ENCODE measurements at places on chromosomes 7 and 10. TPM values are rescaled to one million over a fixed set of nuclear protein-coding genes. Genes with fewer than 3 reads are reported as not detected.

- DNase-seq, result no peak
Observed at GRCh38 chr10:32995066-32995622, 37.1 kb upstream of the ITGB1 start.

DNA sequence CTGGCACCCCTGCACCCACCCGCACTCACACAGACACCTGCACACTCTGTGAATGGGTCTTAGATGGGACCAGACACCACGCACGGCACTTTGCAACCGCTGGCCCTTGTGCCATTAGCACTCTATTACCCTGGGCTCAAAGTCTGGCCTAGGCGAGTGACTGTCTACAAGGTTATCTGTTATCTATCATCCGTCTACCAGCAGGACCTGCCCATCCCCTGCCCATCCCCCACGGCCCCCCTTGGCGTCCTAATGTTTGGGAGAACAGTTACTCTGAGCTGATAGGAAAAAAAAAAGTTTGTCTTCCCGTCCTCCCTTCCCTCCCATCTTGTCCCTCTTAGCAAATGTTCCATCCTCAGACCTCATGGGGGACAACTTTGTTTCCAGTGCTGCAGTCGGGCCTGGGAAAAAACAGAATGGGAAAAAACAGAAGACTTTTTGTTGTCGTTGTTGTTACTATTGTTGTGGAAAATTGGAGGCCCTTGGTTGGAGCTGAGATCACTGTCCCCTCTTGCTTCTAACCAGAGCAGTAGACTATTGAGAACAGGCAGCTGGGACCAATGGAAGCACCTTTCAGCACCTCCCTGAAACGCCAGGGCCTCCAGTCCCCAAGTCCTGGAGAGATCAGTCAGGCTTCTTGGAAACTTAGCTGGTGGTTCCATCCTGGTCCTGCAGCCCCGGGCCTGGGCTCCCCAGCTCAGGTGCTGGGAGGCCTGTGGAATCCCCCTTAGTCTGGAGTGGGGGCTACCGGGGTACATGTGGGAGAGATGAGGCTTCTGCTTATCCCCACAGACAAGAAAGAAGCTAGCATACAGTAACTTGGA lies 12.2 kb downstream of the UNCX start:
- no peak for DNase-seq

- no peak for DNase-seq
Observed at GRCh38 chr10:9294132-9294663, 1239.7 kb downstream of the GATA3 start.

DNA sequence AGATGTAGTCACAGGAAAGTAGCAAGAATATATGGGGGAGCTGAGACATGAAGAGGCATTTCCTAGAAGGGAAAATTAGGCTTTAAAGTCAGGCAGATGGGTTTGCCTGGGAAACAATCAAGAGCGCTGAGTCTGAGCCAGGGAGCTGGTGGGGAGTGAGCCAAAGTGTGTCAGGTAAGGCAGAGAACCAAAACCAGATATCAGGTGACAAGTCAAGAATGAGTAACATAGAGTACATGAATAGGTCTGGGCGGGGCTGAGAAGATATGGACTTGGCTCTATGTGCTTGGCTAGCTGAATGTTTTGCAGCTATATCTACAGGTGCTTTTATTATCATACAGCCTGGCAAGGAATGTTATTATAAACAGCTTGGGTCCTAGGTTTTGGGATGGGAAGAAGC lies 49.3 kb downstream of the GPR141 start:
- no peak for DNase-seq

- no peak for DNase-seq
Observed at GRCh38 chr10:126166797-126167196, 221.5 kb downstream of the ADAM12 start.

DNA sequence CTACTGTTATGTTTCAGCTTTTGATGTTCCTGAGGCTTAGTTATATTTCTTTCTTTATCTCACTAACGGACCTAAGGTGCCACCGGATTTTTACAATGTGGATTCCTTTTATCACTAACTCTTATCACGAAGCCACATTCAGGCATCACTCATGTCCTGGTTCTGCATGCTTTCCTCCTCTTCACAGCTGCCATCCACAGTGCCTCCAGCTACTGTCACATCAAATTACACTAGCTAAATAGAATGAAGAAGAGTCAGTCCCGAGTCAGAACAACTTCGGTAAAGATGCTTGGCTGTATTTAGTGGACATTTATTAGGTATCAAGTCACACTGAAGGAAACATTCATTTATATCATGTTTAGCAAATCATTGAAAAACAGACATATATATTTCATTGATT lies 153.2 kb downstream of the NEBL start:
- no peak for DNase-seq

DNA sequence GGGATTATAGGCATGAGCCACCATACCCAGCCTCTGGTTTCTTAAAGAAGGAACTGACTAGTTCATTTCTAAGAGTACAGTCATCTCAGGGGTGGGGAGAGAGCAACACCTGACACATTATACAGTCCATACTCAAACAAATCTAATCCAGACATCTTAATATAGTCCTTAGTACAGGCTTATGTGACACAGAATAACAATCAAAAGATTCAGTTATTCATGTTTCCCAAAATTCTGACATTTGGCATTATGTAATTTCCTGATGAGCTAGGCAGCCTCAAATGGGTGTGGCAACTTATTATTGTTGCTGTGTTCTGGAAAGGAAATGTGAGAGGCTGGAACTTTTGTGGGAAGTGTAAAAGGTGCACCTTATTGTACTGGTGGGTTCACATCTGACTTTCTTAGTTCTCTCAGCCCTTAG lies 116.3 kb downstream of the WDFY4 start:
- DNase-seq, result no peak

DNA sequence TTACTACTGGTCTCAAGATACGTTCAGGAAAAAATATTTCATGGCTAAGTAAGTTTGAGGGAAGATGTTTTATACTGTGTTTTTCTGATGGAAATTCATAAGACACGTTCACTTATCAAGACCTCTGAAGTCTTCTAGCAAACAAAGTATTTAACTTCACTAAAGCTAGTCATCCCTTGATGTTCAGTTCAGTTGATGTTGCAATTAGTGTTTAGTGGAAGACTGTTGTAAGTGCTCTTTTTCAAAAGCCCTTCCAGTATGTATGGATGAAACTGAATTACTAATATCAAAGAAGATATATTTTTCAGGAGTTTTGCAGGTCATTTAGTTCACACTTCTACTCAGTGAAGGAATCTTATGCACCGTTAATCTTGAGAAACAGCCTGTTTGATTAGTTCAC lies 25.1 kb downstream of the CUL1 start:
- DNase-seq, result no peak

DNA sequence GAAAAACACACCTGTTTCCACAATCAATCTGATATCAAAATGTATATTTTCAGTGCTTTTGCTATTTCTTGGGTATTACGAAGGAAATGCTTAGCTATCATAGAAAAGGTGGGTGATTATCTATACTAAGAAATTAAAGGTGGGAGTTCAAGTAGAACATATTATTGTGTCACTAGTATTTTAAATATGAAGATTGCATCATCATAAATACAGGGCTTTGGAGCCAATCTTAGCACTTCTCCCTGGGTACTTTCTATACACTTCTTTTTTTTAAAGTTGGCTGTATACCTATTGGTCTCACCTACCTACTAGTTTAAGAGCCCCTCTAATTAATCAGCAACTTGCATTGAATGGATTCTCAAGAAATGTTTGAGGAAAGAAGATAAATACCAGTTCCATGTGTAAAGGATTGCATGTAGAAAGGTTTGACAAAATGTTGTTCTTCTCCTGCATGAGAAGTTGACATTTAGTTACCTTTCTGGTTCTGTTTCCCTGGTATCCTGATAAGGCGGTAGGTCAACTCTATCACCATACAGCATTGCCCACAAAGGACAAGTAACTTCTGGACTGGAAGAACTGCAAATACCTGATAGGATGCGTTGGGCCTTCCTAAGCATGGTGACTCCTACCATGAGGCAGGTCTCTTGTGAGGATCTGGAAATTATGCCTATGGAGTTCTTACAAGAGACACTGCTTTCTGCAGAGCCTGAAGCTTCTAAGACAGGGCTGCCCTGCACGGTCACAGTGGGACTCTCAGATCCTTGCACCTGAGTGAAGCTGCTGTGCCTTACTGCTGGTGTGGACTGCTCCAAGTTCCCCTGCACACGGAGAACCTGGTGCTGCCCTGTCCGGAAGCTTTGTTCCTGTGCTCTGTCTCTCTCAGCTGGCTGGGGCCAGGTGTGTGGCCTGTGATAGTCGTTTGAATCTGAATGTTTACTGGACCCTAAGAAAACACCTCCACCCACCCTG lies 32.1 kb upstream of the PDSS1 start:
- DNase-seq, result no peak

GRCh38 chr10:118238573-118239235 lies 103.4 kb downstream of the FAM204A start:
- no peak for DNase-seq

GRCh38 chr7:157402911-157403534 lies 66.2 kb downstream of the DNAJB6 start:
- DNase-seq, result peak; percentile 39

- DNase-seq, result no peak
Observed at GRCh38 chr10:28734938-28735759, 57.8 kb downstream of the BAMBI start.

- no peak for DNase-seq
Observed at GRCh38 chr10:88233870-88234269, 349.2 kb downstream of the RNLS start.

- DNase-seq, result no peak
Observed at GRCh38 chr7:2717293-2718261, 29.6 kb downstream of the AMZ1 start.

DNA sequence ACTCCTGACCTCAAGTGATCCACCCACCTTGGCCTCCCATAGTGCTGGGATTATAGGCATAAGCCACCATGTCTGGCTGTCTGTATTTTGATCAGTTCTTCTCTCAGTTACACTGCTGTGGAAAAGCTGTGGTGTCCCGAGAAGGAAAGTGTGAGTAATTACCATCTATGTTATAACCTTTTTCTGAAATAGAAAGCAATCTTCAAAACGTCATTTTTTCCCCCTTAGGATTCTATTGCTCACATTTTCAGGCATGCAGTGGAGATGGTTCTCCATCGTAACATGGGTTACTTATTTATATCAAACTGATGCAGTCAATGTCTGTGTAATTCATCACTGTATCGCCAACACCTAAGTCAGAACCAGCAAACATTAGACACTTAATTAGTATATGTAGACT lies 103.5 kb upstream of the FAM3C start:
- no peak for DNase-seq

DNA sequence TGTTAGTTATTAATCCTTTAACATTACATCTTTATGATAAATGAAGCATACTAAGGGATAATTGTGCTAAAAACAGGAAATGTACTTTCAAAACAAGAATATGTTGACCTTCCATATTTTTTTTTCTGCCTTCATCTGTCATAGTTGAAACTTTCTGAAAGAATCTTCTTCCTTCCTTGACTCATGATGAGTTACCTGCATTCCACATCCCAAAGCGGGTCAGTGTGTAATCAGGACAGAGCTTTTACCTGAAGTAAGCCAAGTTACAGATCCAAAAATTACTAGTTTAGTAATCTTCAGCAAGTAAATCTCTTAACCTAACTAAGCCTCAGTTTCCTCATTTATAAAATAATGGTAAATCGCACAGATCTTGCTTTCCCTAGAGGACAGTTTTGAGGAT lies 13.4 kb upstream of the ARL4A start:
- no peak for DNase-seq

DNA sequence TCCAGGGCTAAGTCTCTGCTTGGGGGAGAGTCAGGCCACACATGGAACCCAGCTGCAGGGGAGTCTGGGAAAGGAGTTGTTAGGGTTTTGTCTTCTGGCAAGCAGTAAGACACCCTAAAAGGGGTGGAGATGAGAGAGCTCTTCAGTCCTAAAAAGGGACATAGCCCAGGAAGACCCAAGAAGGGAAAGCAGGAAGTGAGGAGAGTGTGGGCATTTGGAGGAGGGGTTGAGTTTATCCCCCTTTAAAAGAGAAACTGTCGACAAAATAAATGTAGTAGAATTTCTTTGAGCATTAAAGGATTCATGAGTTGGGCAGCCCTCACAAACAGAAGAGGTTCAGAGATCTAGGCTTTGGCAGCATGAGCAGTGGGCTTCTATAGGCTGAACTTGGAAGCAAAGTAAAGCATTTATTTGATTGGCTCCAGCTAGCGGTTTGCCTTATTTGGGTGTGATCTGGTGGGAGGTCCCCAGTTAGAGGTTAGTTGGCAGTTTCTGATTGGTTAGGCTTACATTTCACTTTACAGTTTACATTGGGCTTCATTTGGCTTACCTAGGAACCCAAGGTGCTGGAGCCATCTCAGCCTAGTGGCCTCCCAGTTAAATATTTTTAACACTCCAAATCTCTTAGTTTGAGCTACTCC lies 246.7 kb downstream of the CAMK1D start:
- no peak for DNase-seq

Gene SPOCK2
- 6.0 TPM for total RNA-seq

Gene RASSF4
- total RNA-seq, result 71.3 TPM

Gene ASNS
- total RNA-seq, result 13.0 TPM

Gene SEC31B
- 8.5 TPM for total RNA-seq

Gene PTPRN2
- total RNA-seq, result 1.8 TPM

Gene SHOC2
- total RNA-seq, result 51.6 TPM

All from right cardiac atrium (tissue), 5 donors.